Suprapubic skin (tissue), 4 donors: ENCODE measurements at places on chromosomes 3 and 15. TPM values are rescaled to one million over a fixed set of nuclear protein-coding genes. Genes with fewer than 3 reads are reported as not detected.

GRCh38 chr3:12661926-12662592 lies 1.9 kb downstream of the RAF1 start:
- no peaks in the 10 kb centered on the region for H3K27me3 ChIP-seq
- no peak for DNase-seq
- H3K36me3 ChIP-seq = no peaks in the 10 kb centered on the region
- peak overlapping the region; percentile 100 for H3K27ac ChIP-seq
- H3K4me1 ChIP-seq = peaks cover 48% of the 10 kb centered on the region

DNA sequence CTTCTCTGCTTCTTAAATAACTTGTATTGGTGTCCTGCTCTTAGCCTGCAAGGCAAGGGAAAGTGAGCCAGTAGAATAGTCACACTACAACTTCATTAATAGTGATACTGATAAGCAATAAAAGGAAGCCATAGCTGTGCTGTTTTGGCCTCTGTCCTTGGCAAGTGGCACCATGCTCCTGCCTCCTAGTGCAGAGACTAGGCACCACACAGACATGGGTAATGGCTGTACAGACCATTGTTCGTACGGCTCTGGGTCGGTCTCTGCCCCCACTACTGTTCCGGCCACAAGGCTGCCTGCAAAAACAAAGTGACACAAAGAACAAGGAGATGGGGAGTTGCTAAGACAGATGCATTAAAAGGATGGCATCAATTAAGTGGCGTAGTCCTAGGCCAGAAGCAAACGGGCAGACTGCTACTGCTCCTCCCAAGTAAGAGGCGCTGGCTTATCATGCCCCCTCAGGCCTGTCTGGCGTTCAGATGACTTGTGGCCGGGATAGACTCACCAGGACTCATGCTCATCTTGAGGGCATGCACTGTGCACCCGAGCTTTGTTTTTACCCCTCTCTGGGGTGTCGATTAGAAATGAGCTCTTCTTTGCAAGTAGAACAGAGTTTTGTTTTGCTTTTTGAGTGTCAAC lies 75.6 kb downstream of the TRAK1 start:
- H3K27me3 ChIP-seq = no peaks in the 10 kb centered on the region
- H3K4me1 ChIP-seq = peaks cover 30% of the 10 kb centered on the region
- no peak overlapping the region for H3K4me3 ChIP-seq
- DNase-seq = no peak
- H3K27ac ChIP-seq = no peak overlapping the region
- H3K36me3 ChIP-seq = no peaks in the 10 kb centered on the region

DNA sequence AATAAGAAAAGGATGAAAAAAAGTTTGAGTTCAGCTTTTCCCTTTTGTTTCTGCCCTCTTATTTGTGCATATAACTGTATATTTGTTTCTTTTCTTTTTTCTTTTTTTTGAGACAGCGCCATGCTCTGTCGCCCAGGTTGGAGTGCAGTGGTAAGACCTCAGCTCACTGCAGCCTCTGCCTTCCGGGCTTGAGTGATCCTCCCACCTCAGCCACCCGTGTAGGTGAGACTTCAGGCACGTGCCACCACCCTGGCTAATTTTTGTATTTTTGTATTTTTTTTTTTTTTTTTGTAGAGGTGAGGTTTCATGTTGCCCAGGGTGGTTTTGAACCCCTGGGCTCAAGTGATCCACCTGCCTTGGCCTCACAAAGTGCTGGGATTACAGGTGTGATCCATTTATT lies 31.4 kb downstream of the RNF111 start:
- no peak overlapping the region for H3K27ac ChIP-seq
- H3K4me1 ChIP-seq = no peaks in the 10 kb centered on the region
- peaks cover 16% of the 10 kb centered on the region for H3K36me3 ChIP-seq
- H3K4me3 ChIP-seq = no peak overlapping the region
- DNase-seq = no peak

DNA sequence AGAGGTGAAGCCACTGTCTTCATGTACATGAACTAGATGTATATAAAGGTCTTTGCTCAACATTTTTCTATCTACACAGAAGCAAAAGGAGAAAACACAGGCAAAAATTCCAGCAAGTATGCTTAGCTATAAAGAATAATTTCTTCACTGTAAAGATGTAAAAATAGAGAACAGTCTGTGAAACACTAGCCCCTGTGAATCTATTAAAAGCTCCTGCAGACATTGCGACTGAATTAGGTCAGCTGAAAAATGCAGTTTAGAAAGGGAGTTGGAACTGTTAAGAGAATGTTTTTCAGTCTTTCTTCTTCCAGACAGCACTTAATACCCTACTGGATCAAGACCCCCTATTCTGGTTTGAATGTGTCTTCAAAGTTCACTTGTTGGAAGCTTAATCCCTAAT lies 291.5 kb downstream of the KBTBD8 start:
- H3K27ac ChIP-seq = no peak overlapping the region
- no peak overlapping the region for H3K4me3 ChIP-seq
- H3K4me1 ChIP-seq = no peaks in the 10 kb centered on the region
- no peak for DNase-seq
- H3K36me3 ChIP-seq = no peaks in the 10 kb centered on the region

DNA sequence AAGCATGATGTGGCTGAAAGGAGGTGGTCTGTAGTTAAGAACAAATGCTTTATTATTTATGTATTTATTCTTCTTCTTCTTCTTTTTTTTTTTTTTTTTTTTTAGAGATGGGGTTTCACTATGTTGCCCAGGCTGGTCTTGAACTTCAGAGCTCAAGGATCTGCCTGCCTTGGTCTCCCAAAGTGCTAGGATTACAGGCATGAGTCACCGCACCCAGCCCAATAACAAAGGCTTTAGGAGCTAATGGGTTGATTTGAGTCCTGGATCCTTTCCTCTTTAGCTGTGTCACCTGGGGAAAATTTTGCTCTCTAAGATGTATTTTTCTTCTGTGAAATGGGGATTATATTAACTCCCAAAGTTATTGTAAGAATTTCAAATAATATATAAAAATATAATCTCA lies 168.8 kb downstream of the PEX5L start:
- no peaks in the 10 kb centered on the region for H3K4me1 ChIP-seq
- DNase-seq = no peak
- no peak overlapping the region for H3K4me3 ChIP-seq
- H3K27ac ChIP-seq = no peak overlapping the region
- no peaks in the 10 kb centered on the region for H3K36me3 ChIP-seq

DNA sequence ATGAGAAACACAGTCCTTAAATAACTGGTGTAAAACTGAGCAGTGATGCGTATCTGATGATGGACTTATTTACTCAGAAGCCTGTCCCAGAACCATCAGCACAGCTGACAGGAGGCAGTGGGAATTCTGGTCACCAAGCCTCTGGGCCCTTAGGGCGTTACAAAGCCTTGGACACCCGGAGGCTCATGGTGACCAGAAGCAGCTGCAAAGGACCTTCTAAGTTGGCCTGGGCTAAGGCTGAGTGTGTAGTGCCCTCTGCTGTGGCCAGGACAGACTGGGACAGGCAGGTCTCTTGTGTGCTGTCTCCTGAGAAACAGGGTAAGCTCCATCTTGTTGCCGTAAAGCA lies 168.9 kb downstream of the ATP10A start:
- no peak overlapping the region for H3K4me3 ChIP-seq
- DNase-seq = peak; percentile 38
- peaks cover 7% of the 10 kb centered on the region for H3K36me3 ChIP-seq
- H3K27me3 ChIP-seq = no peaks in the 10 kb centered on the region

GRCh38 chr3:50495609-50496423 lies 7.6 kb downstream of the CACNA2D2 start:
- H3K27ac ChIP-seq = no peak overlapping the region
- H3K4me1 ChIP-seq = no peaks in the 10 kb centered on the region
- no peaks in the 10 kb centered on the region for H3K36me3 ChIP-seq
- no peak for DNase-seq
- peaks cover 7% of the 10 kb centered on the region for H3K27me3 ChIP-seq
- no peak overlapping the region for H3K4me3 ChIP-seq

DNA sequence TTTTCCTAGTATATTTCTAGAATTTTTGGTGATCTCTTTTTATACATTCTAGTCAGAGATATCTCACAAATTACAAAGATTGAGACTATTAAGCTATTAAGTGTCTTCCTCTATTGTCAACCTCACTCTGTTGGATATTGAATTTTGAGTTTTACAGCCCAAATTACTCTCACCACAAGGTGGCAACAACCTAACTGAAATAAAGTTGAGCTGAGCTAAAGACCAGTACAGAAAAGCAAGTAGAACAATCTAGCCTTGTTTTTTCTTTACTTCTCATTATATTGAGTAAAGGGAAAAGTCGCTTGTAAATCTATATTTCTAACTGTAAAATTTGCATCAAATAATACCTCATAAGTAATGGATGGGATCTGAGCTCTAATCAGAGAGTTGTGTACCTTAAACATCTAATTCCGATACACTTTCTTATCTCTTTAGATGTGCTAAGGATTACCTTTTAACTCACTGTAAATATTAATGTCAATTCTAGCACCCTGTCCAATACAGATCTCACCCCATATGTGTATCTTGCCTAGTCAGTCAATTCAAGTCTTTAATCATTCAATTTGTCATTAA lies 13.6 kb upstream of the COMMD2 start:
- no peak overlapping the region for H3K4me3 ChIP-seq
- no peak overlapping the region for H3K27ac ChIP-seq
- peaks cover 26% of the 10 kb centered on the region for H3K27me3 ChIP-seq
- no peaks in the 10 kb centered on the region for H3K36me3 ChIP-seq

GRCh38 chr3:123485551-123485950 lies 36.7 kb upstream of the ADCY5 start:
- H3K4me1 ChIP-seq = no peaks in the 10 kb centered on the region
- peaks cover 2% of the 10 kb centered on the region for H3K36me3 ChIP-seq
- no peak overlapping the region for H3K4me3 ChIP-seq
- H3K27ac ChIP-seq = no peak overlapping the region
- no peak for DNase-seq
- no peaks in the 10 kb centered on the region for H3K27me3 ChIP-seq

GRCh38 chr3:168139947-168140346 lies 44.2 kb upstream of the GOLIM4 start:
- no peak for DNase-seq
- H3K4me1 ChIP-seq = no peaks in the 10 kb centered on the region
- no peaks in the 10 kb centered on the region for H3K36me3 ChIP-seq
- H3K27me3 ChIP-seq = no peaks in the 10 kb centered on the region

CTXN2 gene
- total RNA-seq = not detected

SLC12A1 gene
- total RNA-seq = not detected

C3orf22 gene
- total RNA-seq = not detected
